ENCODE measurements at places on chromosomes 6 and 20.
A peak's percentile ranks its signal among the peaks of the same experiment; 100 is the strongest.

- peak; percentile 55 for DNase-seq
Measured at GRCh38 chr6:26124781-26125685, 37.8 kb downstream of the HFE start.

GRCh38 chr6:3385660-3386151 lies 71.1 kb downstream of the SLC22A23 start:
- DNase-seq = no peak

DNA sequence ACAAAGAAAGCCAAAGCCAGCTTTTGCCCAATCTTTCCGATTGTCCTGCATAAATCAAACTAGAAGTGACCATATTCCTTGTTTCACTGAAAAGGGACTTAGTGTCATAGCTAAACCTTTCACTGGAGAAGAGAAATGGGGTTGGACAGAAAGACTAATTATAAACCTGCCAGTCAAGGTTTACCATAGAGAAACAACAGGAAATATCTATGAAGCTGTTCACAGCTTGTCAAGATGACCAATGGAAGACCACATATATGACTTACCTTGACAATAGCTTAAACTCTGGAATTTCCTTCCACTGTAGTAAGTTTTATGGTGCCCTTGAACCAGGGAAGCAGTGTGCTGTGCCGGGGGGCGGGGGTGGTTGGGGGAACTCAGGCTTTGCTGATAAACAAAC lies 107.7 kb upstream of the PHACTR1 start:
- no peak for DNase-seq

GRCh38 chr20:50245498-50246366 lies 55.1 kb downstream of the CEBPB start:
- no peak for DNase-seq

DNA sequence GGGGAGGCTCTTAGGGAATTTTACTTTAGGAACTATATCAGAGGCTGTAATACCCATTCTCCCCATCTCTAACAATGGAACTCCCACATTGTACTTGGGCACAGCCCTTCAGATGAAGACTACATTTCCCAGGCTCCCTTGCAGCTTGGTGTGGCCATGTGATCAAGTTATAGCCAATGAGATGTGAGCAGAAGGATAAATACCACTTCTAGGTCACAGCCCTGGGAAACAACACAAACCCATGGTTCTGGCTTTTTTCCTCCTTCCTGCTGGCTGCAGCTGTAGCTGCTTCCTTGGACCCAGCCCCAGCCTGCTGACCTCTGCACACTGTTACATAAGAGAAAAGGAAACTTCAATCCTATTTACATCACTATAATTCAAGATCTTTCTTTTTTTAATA lies 445.9 kb upstream of the JARID2 start:
- DNase-seq = no peak

DNA sequence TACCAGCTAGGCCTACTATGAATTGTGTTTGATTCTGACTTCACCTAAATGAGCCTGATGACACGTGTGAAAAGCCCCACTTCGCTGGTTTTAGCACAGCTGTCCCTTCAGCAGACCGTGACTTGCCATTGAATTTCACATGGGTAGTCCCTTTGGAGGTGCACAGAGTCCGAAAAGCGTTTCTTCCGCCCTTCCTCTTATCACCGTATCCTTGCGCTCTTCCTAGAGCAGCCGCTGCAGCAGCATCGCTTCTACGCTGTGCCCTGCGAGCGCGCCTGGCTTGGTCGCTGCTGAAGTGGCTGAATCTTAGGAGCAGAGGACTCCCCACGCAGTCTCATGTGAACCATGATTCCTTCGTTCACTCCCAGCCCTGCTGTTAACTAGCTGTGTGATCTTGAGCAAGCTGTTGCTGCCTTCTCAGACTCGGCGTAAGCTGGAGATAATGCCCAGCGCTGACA lies 127.0 kb downstream of the PACRG start:
- no peak for DNase-seq

DNA sequence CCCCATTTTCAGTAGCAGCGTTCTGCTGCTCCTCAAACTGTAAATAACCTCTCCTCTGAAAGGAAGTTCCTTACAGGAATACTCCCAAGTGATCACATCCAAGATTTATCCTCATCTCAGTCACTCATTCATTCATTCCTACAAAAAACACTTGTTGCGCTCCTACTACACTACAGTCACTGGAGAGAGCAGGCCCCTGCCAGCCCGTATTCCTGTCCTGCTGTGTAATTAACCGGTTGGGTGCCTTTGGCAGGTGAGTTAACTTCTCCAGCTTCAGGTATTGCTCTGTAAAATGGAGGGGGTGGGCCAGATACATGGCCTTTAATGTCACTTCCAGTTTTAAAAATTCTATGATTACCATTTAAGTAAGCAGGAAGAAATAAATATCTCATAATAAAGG lies 15.0 kb upstream of the ZBTB24 start:
- no peak for DNase-seq

DNA sequence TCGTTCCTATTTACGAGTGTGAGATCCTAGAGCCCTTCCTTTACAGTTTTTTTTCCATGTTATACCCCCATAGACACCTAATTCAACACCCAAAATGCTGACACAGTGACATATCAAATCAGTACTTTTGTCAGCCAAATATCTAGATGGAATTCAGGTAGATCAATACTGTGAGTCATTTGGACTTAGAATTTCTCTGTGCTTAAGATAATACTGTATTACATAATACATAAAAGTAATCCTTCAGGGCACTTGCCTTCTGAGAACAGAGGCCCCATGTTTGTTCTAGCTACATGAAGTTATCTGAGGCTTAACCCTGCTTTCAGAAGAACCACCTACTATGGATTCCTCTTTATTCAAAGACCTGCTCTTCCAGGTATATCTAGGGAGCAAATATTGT lies 623.1 kb downstream of the PHF3 start:
- DNase-seq = no peak

GRCh38 chr20:57480444-57481160 lies 44.3 kb downstream of the CTCFL start:
- no peak for DNase-seq

GRCh38 chr6:17851720-17852161 lies 135.7 kb downstream of the KIF13A start:
- no peak for DNase-seq

GRCh38 chr20:47273591-47274235 lies 82.8 kb downstream of the ZMYND8 start:
- no peak for DNase-seq

DNA sequence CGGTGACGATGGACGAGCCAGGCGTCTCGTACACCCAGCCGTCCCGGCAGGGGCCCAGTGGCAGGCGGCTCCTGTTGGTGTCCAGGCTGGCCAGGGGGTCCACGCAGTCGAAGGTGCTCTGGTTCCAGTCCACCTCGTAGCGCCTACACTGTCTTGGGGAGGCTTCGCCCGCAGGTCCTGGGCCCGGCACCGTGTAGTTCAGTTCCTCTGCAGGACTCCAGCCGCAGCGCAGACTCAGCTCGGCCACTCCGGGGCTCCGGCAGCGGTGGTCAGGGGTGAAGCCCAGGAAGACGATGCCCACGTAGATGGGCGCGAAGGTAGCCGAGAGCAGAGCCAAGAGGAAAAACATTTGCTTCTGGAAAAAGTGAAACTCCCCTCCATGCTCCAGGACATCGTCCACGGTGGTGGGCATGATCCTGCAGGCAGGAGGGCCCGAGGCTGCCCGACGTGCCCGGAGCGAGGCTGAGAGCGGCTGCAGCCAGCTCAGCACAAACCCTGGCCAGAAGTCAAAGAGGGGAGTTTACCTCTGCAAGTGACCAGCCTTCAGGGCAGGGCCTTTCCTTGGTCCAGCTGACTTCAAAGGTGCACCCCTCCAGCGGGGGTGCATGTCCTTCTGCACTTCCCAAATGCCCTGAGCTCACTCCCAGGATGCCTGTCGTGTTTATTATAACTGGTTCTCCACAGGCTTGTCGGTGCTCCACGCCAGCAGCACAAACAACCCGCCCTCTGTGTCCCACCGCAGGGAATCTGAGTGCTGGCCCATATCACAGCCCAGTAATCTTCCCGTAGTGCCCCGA lies at the start of gene SLC22A2:
TSS of gene SLC22A2 (minus strand) at position 476 of the 797 bp plus-strand sequence. CDS start at position 412, 64 bp downstream.
- DNase-seq = no peak

DNA sequence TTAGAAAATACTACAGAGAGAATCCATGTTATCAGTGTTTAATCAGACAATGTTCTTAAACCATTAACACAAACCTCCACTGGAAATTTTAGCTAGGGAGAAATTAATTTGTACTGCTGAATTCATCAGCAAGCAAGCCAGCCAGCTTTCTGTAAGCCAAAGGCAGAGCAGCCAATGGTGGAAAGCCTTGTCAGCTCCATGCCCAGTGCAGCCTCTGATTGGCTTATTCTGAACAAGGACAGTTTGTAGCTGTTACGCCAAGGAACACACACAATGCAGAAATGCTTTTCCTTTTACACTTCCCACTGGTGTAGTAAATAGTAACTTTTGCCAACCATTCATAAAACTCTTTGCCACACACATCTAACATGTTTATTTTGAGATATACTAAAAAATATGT lies 265.0 kb downstream of the TENT5A start:
- DNase-seq = no peak
